Activated naive CD8-positive, alpha-beta T cell treated with anti-CD3 and anti-CD28 coated beads, Interleukin-2, amount 10 ng/mL, durations not matched to agents 7 days and 5 days (primary cell): ENCODE measurements at places on chromosomes 6 and 20. TPM values are rescaled to one million over a fixed set of nuclear protein-coding genes. Genes with fewer than 3 reads are reported as not detected.
A peak's percentile ranks its signal among the peaks of the same experiment; 100 is the strongest.

DNA sequence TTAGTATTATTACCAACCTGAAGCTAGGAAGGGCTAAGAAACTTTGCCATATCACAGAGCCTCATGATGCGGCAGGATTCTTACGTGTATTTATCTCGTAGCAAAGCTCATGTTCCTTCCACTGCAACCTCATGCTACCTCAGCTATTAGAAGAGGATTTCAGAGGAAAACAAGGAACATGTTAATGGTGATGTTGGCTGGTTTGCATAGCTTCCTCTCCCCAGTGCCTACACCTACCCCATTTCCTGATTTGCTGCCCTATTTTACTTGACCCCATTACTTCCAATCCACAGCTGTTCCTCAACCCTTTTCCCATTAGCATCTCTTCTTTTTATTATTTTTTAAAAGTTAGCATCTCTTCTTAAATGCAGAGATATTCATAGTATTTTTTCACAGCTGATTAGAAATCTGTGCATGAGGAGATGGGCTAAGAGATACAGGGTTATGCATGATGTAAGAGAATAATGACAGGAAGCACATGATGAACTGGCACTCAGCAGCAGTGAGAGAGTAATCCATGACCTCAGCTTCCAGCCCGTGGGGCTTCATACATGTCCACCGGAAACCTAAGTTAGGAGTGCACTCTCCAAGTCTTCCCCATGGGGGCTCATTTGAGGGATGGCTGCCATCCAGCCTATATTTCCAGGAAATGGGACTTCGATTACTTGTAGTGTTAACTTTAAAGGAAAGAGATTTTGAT lies 106.1 kb upstream of the ASF1A start:
- H3K4me3 ChIP-seq, result no peak overlapping the region
- peak overlapping the region; percentile 15 for H3K27ac ChIP-seq
- no peak for DNase-seq
- H3K4me1 ChIP-seq, result peaks cover 10% of the 10 kb centered on the region
- peaks cover 7% of the 10 kb centered on the region for H3K36me3 ChIP-seq
- H3K27me3 ChIP-seq, result no peaks in the 10 kb centered on the region

Gene IMPG1
- total RNA-seq, result not detected

Gene SLC35A1
- total RNA-seq, result 14.9 TPM

Gene FLRT3
- not detected for total RNA-seq

Gene SLC16A10
- total RNA-seq, result 7.1 TPM
